Muscle of leg (tissue), 16 donors: ENCODE measurements at places on chromosomes 6 and 20. TPM values are rescaled to one million over a fixed set of nuclear protein-coding genes. Genes with fewer than 3 reads are reported as not detected.

Gene COX4I2
- polyA plus RNA-seq: 7.7 TPM

Gene PCMT1
- 73.5 TPM for polyA plus RNA-seq

Gene GPR6
- polyA plus RNA-seq: not detected

Gene FRK
- polyA plus RNA-seq: 0.52 TPM

Gene SCRT2
- 0.05 TPM for polyA plus RNA-seq

Gene FAXC
- 1.7 TPM for polyA plus RNA-seq

Gene SULF2
- polyA plus RNA-seq: 63.3 TPM

Gene RAB44
- 0.15 TPM for polyA plus RNA-seq

Gene ZNF322
- polyA plus RNA-seq: 16.7 TPM

Gene SLC24A3
- 17.0 TPM for polyA plus RNA-seq

Gene PACSIN1
- polyA plus RNA-seq: 0.45 TPM

Gene SALL4
- 0.15 TPM for polyA plus RNA-seq

Gene RIPOR2
- 27.3 TPM for polyA plus RNA-seq

Gene FOXS1
- 7.0 TPM for polyA plus RNA-seq

Gene LST1
- polyA plus RNA-seq: 5.7 TPM

Gene AVP
- polyA plus RNA-seq: not detected

Gene GPSM3
- 7.5 TPM for polyA plus RNA-seq

Gene AAR2
- polyA plus RNA-seq: 27.1 TPM

Gene PTPN1
- 17.9 TPM for polyA plus RNA-seq

Gene CLIC5
- polyA plus RNA-seq: 14.2 TPM

Gene SLC17A5
- polyA plus RNA-seq: 19.1 TPM

Gene ERVFRD-1
- 0.21 TPM for polyA plus RNA-seq

Gene ID1
- 39.8 TPM for polyA plus RNA-seq

Gene CABLES2
- 4.7 TPM for polyA plus RNA-seq

Gene KHDC1
- polyA plus RNA-seq: 7.0 TPM

Gene TGM2
- 10.9 TPM for polyA plus RNA-seq

Gene SIRPG
- not detected for polyA plus RNA-seq

Gene FKBP5
- 18.7 TPM for polyA plus RNA-seq

Gene SF3B5
- polyA plus RNA-seq: 117 TPM

Gene OR2H1
- polyA plus RNA-seq: not detected

Gene CFB
- polyA plus RNA-seq: 4.8 TPM

Gene TRAM2
- polyA plus RNA-seq: 21.7 TPM

Gene TFAP2A
- polyA plus RNA-seq: 11.4 TPM

Gene KAT14
- 20.1 TPM for polyA plus RNA-seq

Gene EFHC1
- polyA plus RNA-seq: 20.8 TPM

Gene OR2J3
- polyA plus RNA-seq: not detected

Gene PSMG4
- polyA plus RNA-seq: 10.3 TPM

Gene PLCB1
- 6.8 TPM for polyA plus RNA-seq

Gene TREM2
- polyA plus RNA-seq: 0.38 TPM

Gene HAO1
- polyA plus RNA-seq: not detected

Gene AGER
- 6.6 TPM for polyA plus RNA-seq
